ENCODE measurements at places on chromosomes 5 and 9.

DNA sequence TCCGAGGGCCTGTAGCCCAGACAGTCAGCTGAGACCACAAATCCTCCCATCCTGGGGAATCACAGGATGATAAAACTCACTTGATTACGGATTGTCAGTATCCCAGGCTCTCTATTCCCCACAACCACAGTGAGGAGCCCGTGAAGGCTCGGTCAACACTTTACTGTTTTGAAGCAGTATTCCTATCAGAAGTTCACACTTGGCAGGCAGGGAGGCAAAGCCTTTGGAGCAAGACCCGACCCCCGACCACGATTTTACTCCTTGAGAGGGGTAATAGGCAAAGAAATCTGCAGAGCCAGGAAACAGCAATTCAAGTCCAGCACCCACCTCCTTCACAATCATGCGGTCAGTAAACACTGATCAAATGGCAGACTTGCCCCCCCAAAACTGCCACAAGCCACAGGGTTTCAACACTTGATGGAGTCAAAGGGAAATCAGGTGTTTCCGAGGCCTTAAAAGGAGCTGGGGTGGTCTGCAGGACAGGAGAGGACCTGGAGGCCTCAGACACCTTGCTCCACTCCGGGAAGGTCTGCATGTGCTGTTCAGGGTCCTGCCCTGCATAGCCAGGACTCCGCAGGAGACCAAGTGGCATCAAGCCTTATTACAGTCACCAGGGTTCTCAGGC lies 25.2 kb downstream of the BICD2 start:
- DNase-seq: no peak

GRCh38 chr5:44707721-44708120 lies 101.0 kb upstream of the MRPS30 start:
- DNase-seq: no peak

GRCh38 chr9:115627511-115627910 lies 509.6 kb upstream of the TNC start:
- no peak for DNase-seq

GRCh38 chr5:60360355-60360754 lies 339.6 kb downstream of the DEPDC1B start:
- DNase-seq: no peak

- DNase-seq: no peak
These were observed 116.5 kb upstream of the CACNA1B start for GRCh38 chr9:137761032-137761431.

- no peak for DNase-seq
These were observed 213.6 kb downstream of the MAPKAP1 start for GRCh38 chr9:125493384-125493783.

- peak; percentile 70 for DNase-seq
These were observed 49.9 kb downstream of the P4HA2 start for GRCh38 chr5:132177691-132178149.

DNA sequence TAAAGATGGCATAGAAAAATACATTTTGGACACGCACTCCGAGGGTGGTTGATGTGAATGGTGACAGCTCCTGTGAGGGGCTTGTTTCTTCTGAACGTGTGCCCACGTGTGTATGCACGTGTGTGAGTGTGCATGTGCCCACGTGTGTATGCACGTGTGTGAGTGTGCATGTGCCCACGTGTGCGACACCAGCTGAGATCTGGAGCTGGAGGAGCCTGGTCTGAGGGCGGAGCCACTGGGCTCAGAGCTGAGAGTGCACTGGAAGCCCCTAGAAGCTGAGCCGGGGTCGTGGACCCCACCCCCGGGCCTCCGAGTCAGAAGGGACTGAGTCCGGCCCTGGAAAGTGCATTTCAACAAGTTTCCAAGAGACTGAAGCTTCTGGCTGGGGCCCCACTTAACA lies 282.5 kb upstream of the IRX4 start:
- no peak for DNase-seq

DNA sequence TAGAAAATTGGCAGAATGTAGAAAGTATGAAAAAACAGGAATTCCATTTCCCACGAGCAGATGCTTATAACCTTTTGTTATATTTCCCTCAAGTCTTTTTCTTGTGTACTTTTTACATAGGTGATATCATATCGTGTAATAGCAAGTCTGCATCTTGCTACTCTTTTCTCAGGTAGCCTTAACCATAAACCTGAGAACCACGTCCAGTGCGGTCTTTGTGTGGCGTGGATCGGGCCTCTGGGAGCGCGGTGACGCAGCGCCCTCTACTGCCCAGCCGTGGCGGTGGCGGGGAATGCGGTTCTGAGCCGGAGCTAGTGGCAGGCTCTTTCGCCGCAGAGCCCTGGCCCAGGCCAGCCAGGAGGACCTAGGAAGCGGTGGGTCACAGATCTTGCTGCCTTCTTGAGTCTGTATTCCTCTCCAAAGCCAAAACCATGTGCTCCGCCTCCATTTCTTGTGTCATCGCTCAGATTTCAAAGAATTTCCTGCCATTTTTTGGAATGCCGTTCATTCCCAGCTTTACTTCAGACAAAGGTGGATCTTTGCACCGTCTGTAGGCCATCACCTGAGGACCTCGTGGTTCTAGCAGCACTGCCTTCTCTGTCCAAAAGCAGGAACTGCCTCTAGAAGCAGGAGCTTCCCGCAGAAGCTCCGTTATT lies 71.9 kb downstream of the MVB12B start:
- peak; percentile 70 for DNase-seq

- no peak for DNase-seq
These were observed 79.2 kb downstream of the DOCK2 start for GRCh38 chr5:169716287-169716686.

DNA sequence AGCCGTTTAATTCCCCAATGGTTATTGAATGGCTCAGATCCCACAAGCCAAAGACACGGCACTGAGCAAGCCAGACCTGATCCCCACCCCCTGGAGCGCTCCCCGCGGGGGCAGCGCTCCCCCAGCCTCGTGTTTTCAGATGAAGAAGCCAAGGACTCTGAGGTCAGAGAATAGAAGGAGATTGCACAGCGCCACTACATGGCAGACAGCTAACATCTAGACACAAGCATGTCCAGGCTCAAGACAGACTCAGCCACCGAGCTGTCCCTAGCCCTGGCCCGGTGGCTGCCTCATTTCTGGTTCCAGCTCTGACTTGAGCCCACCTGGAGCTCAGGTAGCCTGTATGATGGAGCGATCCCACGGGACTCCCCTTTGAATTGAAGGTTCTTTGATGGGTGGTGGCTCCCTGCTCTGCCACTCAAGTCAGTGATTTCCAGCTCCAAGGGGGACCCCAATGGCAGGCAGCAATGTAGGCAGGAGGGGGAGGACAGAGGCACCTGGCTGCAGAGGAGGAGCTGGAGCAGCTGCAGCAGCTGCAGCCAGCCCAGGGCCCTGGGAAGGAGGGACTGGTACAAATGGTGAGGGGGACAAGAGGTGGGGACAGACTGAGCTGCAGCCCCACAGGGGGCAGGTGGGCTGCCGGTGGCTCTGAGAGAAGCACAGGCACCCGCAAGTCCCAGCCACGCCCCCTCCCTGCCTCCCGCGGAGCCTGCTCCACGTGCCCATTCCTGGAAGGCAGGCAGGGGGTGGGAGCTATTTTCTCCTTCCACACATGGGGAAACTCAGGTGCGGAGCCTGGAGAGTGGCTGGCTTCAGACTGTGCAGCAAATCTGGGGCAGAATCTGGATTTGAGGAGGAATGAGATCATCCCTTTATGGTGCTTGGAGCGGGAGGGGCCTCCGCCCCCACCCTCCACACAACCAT lies 40.2 kb downstream of the NTNG2 start:
- DNase-seq: no peak

GRCh38 chr5:17730421-17730820 lies 96.2 kb downstream of the TAF11L14 start:
- no peak for DNase-seq

DNA sequence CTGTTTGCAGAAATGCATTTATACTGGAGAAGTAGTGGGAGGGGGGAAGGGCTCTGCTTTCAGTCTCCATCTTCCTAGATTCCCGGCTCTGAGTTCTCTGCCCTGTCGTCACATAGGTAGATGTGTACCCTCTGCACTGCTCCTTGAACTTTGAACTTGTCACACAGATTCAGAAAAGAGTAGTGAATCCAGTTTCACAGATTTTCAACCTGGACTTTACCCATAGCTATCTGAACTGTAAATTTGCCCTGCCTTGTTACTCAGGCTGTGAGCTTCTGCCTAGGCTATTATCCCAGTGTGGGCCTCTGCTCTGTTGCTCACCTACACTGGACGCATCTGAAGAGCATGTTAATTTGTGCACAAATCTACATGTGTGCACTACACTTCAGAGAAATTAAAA lies 12.8 kb upstream of the C9orf152 start:
- no peak for DNase-seq

DNA sequence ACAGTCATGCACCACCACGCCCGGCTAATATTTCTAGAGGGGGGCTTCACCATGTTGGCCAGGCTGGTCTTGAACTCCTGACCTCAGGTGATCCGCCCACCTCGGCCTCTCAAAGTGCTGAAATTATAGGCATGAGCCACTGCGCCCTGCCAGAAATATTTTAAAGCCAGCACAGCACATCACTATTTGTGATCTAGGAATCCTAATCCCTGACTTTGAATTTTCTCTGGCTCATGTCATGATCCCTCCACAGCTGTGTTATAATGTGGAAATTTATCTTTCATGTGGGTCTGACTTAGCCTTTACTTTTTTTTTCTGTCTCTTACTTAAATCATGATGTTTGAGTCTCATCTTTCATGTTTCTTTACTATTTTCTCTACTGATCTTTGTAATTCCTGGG lies 18.7 kb upstream of the ITGA1 start:
- no peak for DNase-seq

DNA sequence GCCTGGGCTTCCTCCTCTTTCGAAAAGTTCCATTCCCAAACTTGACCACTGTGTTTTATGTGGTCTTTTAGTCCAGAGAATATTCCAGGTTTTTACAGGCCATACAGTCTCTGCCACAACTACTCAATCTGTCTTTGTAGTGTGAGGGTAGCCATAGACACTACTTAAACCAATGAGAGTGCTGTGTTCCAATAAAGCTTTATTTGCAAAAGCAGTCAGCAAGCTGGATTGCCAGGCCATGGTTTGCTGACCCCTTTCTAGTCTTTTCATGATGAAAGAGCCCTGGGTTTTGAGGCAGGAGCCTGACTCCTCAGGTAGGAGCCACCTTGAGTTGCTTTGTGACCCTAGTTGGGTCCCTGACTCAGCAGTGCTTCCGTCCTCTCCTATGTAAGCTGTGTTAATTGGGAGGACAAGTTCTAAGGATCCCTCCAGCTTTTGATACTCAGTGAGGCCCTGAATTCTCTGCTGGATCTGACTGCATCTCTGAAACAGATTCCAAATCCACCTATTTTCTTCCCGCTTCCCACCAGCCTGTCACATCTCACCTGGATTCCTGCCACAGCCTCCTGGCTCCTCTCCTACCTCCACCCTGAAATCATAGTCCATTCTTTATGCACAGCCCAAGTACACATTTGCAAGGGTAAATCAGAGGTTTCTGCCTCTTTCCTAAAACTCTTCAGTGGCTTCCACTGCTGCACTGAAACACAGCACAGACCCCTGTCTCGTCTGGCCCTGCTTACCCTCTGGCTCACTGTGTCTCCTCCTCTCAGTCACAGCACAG lies 13.5 kb downstream of the GALNT10 start:
- DNase-seq: no peak

DNA sequence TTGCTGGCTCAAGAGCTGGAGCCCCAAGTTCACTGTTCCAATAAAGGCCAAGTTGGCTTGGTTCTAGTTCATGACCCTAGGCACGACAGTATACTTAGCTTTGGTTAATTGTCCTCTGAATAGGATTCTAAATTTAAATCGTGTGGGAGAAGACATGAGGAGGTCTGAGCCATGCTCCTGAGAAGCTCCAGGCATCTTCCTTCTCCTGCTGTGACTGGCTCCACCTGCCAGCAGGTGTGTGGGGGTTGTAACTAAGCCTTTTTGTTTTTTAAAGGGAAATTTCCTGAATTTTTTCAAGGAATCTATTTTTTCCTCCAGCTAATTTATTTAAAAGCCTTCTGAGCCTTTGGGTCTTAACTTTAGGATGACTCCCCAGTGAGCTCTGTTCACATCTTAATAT lies 20.2 kb upstream of the TRIM36 start:
- DNase-seq: no peak

DNA sequence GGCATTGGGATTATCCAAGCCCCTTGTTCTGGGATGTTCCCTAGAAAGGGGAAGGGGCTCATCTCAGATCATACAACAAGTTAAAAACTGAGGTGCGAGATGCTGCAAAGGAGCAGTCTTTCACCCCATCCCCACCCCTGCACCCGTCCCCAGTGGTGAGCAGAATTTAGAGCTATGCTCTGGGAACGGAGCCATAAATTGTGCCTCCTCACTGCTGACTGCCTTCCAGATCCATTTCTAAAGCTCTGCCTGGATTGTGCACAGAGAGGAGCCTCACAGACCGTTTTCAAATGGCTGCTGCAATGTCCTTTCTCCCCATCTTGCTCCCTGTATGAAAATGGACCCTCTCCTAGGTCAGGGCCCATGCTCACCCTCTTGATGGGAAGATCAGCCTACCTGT lies 8.3 kb downstream of the SLC25A48 start:
- DNase-seq: no peak
